Kasumi-1 (cell line): ENCODE measurements at places on chromosomes 12 and 14.
A peak's percentile ranks its signal among the peaks of the same experiment; 100 is the strongest.

GRCh38 chr14:55752580-55753390 is 172.8 kb downstream of the KTN1 start:
- DNase-seq = no peak

DNA sequence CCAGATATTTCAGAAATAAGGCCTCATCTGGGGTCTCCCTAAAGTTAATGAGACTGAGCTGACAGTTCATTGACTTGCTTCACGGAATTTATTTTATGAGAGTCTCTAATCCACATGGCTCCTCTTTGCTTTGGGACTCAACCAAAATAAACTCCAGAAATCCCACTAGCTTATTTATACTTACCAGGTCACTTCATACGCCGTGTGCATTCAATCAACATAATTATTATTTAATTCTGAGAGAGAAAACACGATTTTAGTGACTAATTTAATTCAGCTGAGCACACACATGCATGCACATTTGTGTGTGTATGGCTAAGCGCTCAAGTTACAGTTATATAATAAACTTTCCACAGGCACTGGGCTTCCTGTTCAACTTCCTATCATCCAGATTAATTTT is 333.4 kb upstream of the CCDC196 start:
- no peak for DNase-seq

- no peak for DNase-seq
Observed at GRCh38 chr14:33781236-33781635, 169.6 kb downstream of the EGLN3 start.

- DNase-seq = peak; percentile 45
Observed at GRCh38 chr12:101570047-101570446, 24.7 kb upstream of the MYBPC1 start.

DNA sequence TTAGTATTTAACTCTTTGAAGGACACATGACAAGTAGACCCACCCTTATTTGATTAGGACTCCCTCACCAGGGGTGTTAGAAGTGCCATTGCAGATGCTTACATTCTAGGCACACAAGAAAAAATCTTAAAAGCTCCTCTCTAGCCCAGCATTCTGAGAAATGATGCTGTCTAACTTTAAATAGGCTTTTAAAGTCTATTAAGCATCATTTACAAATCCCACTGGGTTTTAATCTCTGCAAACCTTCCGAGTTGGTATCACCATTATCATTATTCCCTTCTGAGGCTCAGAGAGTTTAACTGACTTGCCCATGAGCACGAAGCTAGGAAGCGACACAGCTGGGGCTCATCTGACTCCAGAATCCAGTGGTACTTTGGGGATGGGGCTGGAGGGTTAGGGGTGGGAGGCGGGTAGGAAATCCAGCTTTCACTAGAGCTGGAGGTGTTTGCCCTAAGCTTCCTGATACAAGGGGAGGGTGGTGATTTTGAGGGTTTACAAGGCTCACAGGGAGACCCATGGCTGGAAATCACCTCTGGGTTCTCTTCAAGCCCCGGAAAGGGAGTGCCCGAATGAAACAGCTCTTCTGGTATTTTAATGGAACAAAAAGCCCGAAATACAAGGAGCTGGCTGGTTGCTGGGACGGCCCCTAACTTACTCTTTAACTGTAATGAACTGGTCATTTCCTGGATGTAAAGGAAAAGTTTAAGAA is 109.2 kb upstream of the FUT8 start:
- no peak for DNase-seq

GRCh38 chr14:99598774-99599173 is 5.2 kb downstream of the CCDC85C start:
- no peak for DNase-seq

GRCh38 chr12:11868027-11868426 is 202.7 kb upstream of the BCL2L14 start:
- DNase-seq = no peak

DNA sequence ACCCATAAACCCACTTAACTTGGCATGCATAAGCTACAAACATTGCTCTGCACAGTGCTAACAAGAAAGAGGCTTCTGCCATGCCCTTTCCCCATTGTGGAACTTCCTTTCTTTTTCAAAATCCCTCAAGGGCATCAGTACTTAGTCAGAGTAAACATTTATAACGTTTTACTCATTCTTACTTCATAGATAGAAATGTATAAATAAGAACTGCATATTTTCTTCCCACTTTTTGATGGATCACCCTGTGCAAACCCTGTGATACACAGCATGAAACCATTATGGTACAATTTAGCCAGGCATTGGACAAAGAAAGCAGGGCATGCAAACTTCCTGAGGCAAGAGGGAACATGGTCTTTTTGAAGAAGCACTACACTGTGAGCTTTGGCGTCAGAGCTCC is 113.8 kb upstream of the FOXG1 start:
- no peak for DNase-seq

- DNase-seq = no peak
Observed at GRCh38 chr14:74634481-74634880, 22.4 kb upstream of the LTBP2 start.

DNA sequence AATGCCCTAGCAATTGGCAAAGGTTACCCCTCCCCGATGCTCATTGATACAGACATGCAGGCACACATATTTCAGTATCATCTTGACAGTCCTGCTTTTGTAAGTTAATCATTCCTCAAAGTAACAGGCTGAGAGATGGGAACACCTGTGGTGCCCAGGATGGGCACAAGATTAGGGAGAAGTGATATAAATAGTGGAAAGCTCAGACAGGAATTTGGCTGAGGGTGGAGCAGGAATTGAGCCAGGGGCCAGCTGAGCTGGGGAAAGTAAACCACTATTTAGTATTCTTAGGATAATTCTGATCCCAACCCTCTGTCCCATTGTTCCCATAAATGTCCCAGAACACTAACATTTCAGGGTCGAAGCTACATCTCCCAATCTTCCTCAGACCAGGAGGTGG is 38.3 kb downstream of the DAO start:
- no peak for DNase-seq

GRCh38 chr14:29310757-29311156 is 544.2 kb downstream of the FOXG1 start:
- DNase-seq = no peak

GRCh38 chr12:131367983-131368667 is 342.8 kb upstream of the SFSWAP start:
- DNase-seq = no peak

DNA sequence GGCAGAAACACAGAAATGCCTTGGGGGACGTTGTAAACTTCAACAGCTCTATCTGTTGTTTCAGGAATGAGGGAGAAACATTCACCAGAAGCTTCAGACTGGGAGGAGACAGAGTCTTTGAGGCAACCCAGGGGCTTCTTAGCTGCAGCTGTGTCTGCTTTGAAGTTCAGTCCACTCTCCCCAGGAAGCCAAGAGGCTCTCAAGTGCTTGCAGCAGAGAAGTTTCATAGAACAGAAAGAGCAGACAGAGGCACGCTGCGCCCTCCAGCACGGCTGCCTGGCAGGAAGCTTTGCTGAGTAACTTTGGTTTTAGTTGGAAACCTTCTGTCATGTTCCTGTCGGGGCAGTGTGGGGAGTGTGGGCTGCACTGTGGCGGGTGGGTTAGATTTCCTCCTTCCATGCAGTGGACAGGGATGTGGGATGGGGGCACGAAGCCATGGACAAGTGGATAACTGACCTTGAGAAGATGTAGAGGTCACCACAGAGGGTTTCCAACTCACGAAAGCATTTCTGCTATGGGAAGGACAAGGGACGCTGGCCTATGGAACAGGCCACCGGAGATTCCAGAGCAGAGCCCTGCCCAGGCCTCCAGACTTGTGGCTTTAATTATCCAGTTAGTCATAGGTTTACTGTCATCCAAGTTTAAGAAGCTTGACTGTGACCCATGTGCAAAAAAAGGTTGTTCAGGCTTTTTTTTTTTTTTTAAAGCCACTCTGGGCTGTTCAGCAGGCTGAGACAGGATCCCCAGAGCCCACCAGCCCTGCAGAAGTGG is 107.7 kb downstream of the ARF6 start:
- DNase-seq = peak; percentile 86

DNA sequence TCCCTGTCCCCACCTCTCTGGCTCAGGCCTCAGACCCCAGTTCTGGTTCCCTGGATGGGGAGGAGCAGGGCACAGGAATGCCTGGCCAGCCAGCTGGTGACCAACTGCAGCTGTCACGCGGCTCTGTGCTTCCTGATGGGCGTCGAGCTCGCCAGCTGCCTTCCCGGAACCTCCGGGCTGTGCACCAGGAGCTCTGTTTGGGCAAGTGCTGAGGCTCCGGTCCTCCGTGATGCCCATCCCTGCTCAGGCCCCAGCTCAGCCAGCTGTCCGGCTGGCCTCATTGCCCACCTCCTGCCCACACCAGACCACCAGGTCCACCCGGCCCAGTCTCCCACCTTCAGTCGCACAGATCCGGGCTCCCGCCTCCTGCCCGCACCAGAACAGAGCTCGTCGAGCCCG is 4.8 kb downstream of the IFFO1 start:
- DNase-seq = no peak

- no peak for DNase-seq
Observed at GRCh38 chr12:3746758-3747157, 6.2 kb downstream of the CRACR2A start.

DNA sequence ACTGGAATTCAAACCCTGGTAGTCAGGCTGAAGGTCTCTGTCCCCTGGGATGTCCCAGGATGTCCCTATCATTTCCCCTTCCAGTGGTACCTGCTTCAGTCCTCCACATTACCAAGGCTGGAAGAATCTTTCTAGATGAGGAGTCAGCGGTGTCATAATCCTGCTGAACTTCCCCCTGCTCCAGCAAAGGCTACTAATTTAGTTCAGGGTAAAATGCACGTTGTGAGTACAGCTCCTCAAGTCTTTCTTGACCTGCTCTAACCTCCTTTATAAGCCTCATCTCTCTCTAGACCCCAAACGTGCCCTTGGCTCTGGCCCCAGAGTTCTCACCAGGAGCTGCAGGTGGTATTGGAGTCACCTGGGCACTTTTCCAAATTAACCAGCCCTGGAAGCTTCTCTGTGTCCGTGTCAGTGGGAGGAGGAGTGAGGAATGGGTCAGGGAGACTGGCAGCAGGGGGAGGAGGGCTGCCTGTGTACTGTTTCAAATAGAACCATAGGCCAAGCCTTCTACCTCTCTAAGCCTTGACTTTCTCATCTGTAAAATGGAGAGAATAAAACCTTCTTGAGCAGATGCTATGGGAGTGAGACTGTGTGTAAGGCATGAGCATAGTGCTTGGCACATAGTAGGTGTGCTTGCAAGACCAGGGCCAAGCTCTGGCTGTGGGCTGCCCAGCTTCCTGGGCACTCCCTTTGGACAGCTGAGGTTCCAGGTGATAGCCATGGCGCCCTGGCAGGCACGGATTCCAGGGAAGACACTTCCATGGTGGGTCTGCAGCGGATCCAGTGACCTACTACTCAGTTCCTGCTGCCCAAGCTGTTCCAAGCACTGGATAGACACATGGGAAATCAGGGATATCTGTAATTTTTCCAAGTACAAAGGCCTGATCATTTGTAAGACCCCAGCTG is 24.5 kb downstream of the ASB2 start:
- DNase-seq = no peak

- no peak for DNase-seq
Observed at GRCh38 chr14:56341766-56342493, 223.7 kb downstream of the PELI2 start.

DNA sequence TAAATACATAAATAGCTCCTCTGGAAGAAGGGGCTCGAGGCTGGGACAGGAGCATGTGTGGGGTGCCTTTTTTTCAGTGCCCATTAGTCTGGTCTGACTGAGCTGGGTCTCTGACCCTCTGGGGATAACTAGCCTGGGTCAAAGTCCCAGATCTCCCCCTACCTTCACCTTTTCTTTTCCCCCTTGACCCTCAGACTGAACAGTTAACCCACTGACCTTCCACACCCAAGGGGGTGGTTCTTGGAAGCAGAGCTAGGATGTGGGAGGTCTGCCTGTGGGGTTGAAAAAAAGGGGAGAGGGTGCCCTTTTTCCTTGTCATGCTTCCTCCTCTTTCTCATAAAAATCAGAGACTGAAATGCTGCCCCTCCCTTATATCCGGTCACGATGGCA is 925 bp upstream of the GLI1 start:
- DNase-seq = no peak

GRCh38 chr12:27338473-27338872 is 5.8 kb downstream of the BMAL2 start:
- no peak for DNase-seq

GRCh38 chr14:87901236-87901635 is 91.7 kb downstream of the GALC start:
- no peak for DNase-seq

DNA sequence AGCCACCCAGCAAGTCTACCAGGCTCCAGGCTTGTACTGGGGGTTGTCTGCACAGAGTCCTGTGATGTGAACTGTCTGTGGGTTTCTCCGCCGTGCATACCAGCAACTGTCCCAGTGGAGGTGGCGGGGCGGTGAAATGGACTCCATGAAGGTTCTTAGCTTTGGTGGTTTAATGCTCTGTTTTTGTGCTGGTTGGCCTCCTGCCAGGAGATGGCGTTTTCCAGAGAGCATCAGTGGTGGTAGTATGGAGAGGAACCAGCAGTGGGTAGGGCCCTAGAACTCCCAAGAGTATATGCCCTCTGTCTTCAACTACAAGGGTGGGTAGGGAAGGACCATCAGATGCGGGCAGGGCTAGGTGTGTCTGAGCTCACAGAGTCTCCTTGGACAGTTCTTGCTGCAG is 303.8 kb downstream of the TMEM121 start:
- DNase-seq = no peak

- no peak for DNase-seq
Observed at GRCh38 chr14:88426271-88426670, 40.8 kb downstream of the SPATA7 start.

- DNase-seq = no peak
Observed at GRCh38 chr12:120473807-120474615, 4.5 kb upstream of the SRSF9 start.

DNA sequence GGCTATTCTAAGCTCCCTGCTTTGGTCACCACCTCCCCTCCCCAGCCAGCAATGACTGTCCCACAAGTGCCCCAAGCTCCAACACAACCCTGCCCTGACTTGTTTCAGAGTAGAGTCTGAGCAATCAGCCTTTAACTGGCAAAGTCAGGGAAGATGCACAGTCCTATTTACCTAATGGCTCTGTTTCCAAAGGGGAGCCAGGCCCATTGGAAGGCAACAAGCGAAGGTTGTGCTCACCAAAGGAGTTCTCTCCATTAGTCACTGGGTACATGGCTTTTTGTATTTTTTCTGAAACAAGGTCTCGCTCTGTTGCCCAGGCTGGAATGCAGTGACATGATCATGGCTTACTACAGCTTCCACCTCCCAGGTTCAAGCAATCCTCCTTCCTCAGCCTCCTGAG is 267.1 kb upstream of the CRY1 start:
- DNase-seq = no peak
